ENCODE measurements at places on chromosomes 5 and 9.

- no peak for DNase-seq
Measured at GRCh38 chr9:136882109-136882946, 4.0 kb upstream of the TRAF2 start.

- DNase-seq = no peak
Measured at GRCh38 chr5:1055896-1056610, 47.5 kb downstream of the NKD2 start.

DNA sequence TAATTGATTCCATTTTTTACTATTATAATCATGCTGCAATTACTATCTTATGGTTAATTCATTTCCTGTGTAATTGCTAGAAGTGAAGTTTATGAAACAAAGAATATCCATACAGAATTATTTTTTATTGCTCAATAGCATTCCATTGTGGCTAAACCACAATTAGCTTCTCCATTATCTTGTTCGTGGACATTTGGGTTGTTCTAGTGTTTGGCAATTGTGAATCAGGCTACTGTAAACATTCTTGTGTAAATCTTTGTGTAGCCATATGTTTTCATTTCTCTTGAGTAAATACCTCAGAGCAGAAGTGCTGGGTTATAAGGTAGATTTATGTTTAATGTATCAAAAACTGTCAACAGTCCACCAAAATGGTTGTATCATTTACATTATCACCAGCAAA, 341.1 kb downstream of the MAT2B start:
- no peak for DNase-seq

DNA sequence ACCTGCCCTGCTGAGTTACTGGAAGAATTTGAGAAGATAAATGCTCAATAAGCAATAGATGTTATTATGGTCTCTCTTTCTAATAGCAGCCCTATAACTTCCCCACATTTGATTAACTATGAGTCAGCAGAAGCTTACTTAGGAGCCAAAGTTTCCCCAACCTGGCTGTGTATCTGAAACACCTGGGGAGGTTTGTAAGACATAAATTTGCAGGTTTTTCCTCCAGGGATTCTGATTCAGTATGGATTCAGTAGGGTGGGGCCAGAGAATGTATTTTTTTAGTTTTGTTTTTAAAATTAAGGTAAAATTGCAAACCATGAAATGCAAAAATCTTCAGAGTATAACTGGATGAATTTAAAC, 44.9 kb upstream of the GNPDA1 start:
- no peak for DNase-seq

- no peak for DNase-seq
Measured at GRCh38 chr5:14218897-14219573, 75.9 kb downstream of the TRIO start.

DNA sequence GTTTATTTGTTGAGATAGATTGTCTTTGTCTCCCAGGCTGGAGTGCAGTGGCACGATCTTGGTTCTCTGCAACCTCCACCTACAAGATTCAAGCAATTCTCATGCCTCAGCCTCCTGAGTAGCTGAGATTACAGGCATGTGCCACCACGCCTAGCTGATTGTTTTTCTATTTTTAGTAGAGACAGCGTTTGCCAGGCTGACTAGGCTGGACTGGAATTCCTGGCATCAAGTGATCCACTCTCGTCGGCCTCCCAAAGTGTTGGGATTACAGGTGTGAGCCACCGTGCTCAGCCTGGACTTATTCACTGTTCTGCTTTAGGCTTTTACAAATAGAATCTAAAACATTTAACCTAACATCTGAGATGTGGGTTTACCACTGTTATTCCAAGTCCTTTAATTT, 91.3 kb downstream of the COMMD10 start:
- no peak for DNase-seq

DNA sequence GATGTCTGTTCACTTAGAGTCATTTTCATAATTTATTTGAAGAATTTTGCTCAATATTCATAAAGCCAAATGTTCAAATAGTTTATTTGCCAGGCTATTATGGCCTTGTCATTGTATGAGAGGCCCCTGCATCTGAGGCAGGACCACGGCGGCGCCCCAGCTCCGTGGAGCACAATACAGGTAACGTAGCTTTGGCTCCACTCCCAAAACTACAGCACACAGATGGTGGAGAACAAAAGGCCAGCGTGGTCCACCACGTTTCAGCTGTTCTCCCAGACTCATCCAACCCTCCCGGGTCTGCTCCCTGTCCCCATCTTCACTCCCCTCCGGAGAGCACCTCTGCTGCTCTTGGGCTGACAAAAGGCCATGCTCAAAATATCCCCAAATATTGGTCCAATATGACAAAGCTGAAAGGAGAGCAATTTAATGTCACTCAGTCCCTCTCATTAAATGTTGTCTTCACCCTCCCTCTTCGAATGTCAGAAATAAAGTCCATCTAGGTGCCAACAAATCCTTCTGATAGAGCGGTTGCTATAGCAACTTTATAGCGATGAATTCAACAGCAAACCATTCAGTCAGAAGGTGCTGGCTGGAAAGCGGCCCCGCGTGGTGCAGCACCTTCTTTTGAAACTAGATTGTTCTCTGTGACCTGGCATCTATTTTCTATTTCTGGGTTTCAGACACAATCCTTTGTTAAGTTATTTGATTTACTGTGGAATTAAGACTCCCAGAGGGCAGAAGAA, 504.3 kb downstream of the ARHGEF28 start:
- DNase-seq = no peak

DNA sequence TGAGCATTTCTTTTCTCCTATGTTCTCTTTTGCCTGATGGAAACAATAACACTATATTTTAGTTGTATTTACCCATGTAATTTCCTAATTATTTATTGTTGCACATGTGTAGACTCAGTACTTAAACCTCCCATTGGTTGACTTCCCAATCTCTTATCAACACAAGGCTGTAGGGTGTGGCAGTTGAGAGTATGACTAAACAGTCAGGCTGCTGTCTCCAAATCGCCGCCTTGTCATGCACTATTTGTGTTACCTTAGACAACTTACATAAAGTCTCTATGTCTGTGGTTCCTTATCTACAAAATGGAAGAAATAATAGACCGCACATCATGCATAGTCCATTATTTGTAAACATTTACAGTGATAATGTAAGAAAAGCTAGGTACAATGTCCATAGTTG, 68.9 kb upstream of the EFNA5 start:
- DNase-seq = no peak

DNA sequence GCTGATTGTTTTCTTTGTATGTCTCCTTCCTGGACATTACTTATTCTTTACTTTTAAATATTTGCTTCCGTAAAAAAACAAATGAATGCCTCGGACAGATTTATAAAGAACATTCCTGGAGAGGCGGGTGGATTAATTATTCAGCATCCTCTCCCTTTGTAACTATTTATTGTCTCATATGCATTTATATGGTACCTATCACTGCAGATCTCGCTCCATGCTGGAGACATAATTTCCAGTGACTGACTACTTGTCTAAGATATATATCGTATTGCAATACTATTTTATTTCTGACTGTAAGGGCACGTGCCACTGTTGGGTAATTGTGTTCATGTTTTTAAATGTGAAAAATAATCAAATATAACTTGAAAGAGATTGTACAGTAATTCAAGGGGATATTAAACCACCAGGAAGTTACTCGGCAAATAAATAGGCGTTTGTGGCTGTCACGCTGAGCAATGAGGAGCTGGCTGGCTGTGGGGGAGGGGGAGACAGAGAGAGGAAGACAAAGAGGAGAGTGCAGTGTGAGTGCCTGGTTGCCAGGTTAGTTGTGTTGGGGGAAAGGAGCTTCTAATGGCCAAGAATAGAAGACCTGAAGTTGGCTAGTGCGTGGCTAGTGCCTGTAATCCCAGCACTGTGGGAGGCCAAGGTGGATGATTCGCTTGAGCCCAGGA, 131.8 kb upstream of the GABRP start:
- peak; percentile 5 for DNase-seq

DNA sequence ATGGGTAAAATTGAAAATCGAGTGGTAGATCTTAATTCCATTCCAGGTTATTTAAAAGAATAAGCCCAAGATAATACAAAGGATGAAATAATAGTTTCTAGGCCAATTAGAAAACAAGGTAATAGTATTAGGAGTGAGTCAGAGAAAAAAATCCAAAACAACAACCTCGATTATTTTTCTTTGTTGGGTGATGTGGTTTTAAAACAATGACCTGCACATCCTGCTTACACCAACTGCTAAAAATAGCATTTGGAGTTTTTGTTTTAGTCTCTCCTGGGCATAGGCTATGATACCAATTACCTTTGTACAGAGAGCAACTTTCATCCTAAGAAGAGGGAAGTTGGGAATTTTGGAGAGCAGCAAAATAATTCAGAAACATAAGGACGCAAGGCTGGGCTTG, 101.7 kb upstream of the MYO10 start:
- DNase-seq = no peak

DNA sequence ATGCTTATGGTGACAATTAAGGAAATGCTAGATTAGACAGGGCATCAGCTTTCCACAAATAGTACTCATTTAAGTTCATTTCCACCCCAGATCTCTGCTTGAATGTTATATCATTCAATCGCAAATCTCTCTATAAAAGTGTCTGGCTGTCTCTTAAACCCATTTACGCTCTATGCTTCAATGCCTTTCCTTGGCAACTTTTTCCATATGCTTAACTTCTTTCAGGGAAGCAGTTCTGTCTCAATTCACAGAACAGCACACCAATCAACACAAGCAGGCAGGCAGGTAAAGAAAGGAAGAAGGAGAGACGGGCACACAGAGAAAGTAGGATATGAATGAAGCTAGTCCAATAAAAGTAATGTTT, 243.1 kb downstream of the DENND1A start:
- DNase-seq = no peak

GRCh38 chr9:89023740-89024139, 32.5 kb downstream of the S1PR3 start:
- DNase-seq = no peak

GRCh38 chr9:68457803-68458202, 82.9 kb downstream of the TMEM252 start:
- no peak for DNase-seq

DNA sequence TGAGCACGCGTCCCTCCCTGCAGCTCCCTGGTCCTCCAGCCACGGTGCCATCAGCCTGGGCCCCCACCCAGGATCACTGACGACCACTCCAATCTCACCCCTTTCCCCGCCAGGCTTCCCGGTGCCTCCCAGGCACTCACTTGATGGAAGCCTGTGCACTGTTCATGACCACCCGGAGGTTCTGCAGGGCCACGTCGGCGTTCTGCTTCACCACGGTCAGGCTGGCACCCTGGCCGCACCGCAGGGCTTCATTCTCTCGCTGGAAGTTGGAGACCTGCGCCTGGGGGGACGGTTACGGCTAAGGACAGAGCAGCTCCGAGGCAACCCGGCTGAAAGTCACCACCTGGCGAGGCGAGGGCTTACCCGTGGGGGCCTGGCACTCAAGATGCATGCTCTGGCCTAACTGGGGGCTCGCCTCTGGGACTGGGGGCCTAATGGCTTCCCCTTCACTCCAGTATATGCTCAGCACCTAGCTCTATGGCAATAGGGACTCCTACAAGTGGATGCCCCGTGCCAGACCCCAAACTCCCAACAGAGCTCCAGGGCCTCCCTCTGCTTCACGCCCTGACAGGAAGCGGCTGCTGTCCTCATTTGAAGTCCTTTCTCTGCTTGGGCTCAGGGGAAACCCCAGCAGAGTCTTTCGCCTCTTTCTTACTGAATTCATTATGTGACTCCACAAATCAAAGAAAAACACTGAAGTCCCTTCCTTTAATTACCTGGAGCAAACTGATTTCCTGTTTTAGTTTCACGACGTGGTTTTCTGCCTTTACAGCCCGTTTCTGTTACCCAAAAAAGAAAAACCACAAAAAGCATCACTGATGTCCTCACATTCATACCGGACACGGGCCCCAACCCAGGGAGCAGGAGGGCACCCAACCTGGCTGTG, 4.2 kb upstream of the SNAPC4 start:
- no peak for DNase-seq

GRCh38 chr5:133992429-133993155, 12.2 kb downstream of the VDAC1 start:
- DNase-seq = no peak

- DNase-seq = no peak
Measured at GRCh38 chr9:3343671-3344070, 182.1 kb downstream of the RFX3 start.

- peak; percentile 31 for DNase-seq
Measured at GRCh38 chr9:85425153-85425611, 316.6 kb downstream of the AGTPBP1 start.

DNA sequence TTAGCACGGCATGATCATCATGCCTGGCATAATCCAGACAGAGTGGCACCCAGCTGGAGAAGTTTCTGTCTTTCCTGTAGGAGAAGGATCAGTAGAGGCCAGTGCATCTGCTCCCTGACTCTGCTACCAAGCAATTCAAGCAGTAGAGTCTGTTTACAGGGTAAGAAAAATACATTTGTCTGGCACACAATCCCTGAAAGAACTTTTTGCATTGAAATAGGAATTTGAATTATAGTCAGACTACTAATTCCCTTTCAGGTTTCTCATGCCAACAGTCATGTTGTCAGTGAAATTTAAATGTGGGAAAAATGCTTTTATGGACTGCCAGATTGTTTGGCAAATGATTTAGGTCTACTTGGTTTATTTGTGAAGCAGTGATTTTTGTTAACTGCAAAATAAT, 125.6 kb downstream of the RAB3C start:
- no peak for DNase-seq

- DNase-seq = no peak
Measured at GRCh38 chr9:91282292-91282691, 79.4 kb downstream of the AUH start.

- no peak for DNase-seq
Measured at GRCh38 chr5:172439785-172440477, 14.4 kb downstream of the SH3PXD2B start.

DNA sequence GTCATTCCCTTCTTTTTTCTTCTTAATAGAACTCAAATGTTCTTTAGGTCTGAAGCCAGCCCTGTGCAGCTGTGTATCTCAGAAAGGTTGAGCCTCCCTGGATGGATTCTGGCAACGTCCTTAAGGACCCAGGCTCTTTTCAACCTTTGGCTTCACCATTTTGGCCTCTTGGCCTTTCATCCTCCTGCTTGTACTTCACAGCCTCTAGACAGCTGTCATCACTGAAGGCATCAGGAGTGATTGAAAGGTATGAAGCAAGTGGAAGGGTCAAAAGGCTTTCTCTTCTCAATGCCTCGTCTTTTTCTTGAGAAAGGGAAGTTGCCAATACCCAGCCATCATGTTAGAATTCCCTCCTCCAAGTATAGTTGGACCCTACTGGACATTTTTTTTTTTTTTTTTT, 81.2 kb upstream of the RANBP3L start:
- DNase-seq = no peak

DNA sequence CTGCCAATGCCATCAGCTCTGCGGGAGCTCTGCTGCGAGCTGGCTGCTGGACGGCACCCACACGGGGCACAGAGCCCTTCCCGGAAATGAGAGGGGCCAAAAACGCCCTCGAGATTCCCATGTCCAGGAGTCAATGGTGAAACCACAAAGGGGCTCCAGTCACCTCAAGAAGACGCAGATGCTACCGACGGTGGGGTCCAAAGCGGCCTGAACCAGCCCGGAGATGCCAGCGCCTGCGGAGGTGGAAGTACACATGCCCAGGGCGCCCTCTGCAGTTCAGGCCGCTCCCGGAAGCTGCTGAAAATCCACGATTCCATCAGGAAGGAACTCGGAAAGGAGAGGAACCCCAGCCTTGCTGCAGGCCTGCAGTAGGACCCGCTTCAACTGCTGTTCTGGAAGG, 82.4 kb upstream of the SELENOP start:
- no peak for DNase-seq

GRCh38 chr5:120895660-120896059, 431.6 kb downstream of the PRR16 start:
- DNase-seq = no peak

- no peak for DNase-seq
Measured at GRCh38 chr9:124450241-124450924, at the start of gene ADGRD2. Gene ADGRD2 (plus strand): TSS chr9:124450451. CDS start chr9:124451667, 1,216 bp downstream.

Data from NCI-H510A (cell line).